Right cardiac atrium (tissue), 5 donors: ENCODE measurements at places on chromosomes 11 and 22. TPM values are rescaled to one million over a fixed set of nuclear protein-coding genes. Genes with fewer than 3 reads are reported as not detected.
A peak's percentile ranks its signal among the peaks of the same experiment; 100 is the strongest.

DNA sequence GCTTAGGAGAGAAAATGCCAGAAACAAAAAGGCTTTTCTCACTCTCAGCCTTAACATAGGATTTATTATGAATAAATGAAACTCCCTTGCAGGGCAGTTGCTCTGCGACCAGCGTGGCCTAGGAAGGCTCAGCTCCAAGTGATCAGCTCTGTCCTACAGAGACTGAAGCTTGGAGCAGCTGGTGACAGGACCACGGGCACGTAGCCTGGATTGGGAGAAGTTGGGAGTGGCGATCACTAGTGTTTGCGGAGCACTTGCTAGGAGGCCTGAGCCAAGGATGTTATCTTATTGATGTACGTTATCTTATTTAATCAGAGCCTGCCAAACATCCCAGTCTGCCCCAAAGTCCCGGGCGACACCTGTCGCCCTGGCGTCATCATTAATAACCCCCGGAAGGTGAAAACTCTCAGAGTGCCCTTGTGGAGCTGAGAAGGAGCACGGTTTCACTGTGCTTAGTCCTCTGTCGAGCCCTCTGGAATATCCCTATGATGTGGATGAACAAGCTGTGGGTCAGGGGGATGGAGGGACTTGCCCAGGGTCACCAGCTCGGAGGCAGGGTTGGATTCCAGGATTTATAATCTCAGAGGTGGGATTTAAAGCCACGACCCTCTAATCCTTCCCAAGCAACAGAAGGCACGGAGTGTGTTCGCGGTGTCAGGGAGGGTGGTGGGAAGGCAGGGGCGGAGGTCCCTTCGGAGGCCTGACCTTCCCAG lies 40.8 kb upstream of the SMIM38 start:
- peak; percentile 68 for DNase-seq

- DNase-seq: no peak
These were observed 5.9 kb downstream of the INCENP start for GRCh38 chr11:62129590-62130282.

- DNase-seq: no peak
These were observed 43.2 kb upstream of the RDX start for GRCh38 chr11:110339456-110340250.

- DNase-seq: no peak
These were observed 12.6 kb upstream of the EIF3M start for GRCh38 chr11:32571039-32571438.

GRCh38 chr11:46902694-46903093 lies 15.7 kb downstream of the LRP4 start:
- DNase-seq: no peak

GRCh38 chr22:30372915-30373314 lies 14.3 kb downstream of the RNF215 start:
- no peak for DNase-seq

GRCh38 chr22:33605666-33606065 lies 314.6 kb downstream of the LARGE1 start:
- DNase-seq: peak; percentile 64

DNA sequence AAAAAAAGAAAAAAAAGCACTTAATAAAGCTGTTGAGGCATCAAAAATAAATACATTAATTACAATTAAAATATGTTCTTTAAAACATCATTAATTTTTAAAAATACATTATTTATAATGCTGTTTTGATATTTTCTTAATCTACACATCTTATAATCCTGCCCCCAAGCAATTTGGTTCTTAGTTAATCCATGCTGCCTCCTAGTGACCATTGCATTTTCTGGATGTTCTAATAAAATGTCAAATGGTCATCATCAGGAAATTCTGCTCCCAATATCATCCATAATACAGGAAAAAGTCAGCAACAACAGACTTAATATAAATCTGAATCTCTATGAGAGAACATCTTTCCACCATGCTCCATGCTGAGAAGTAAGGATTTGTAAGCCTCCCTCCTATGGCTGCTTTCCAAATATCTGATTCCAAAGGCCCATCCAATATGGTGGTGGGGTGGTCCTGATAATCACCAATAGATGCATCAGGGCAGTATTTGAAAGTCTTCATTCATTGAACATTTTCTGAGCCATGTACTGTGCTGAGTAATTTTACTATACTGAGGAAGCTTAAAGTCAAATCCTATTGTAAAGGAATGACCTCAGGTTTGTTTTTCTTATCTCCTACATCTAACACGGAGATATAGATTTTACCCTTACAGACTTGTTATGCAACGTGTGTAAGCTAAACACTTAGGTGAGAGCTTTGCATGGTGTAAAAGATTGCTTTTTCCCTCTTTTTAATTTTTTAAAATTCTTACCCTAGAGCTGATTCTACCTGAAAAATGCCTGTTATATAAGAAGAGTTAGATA lies 124.7 kb upstream of the BMAL1 start:
- no peak for DNase-seq

DNA sequence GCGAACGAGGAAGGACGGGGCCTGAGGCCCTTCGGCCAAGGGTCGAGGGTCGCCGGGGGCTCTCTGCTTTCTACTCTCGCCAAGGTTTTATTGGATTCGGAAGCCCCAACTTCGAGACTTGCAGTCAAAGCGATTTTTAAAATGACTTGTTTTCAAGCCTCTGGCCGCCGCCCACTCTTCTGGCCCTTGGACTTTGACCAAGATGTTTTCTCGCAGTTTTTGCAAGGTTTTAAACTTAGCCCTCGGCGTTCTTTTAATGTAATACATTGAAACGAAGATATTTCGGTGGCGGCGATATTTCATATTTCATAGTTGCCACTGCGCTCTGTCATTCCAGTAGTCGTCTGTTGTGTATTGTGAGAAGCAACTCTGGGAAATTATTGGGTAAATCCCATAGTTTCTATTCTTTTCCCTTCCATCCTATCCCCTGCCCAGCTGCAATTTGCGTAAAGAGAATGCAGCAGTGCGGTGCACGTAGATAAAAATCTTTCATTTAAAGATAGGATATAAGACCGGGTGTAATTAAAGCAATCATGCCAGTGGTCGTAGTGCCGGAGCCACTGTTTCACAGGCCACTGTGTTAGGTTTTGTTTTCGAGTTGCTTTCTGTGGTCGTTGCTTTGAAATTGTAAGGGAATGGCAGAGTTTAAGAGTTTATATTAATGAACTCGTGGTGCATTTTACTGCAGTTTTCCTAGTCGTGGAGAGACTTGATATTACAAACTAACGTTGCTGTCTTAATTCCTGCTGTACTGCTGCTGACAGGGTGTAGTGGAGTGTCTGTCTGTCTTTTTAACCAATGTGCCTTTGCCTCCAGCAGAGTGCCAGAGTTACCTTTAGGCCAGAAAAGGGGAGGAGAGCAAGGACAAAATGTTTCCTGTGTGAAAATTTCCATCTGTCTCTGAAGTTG lies 702 bp downstream of the BIRC2 start:
- DNase-seq: no peak

Gene BTBD18
- total RNA-seq: not detected

Gene ELMOD1
- total RNA-seq: 7.9 TPM

Gene LRRC56
- 0.40 TPM for total RNA-seq

Gene CASP5
- total RNA-seq: not detected

Gene PIH1D2
- 1.2 TPM for total RNA-seq

Gene HOATZ
- total RNA-seq: not detected

Gene CBLIF
- total RNA-seq: not detected

Gene DEUP1
- not detected for total RNA-seq
